ENCODE measurements at places on chromosomes 1 and 21. TPM values are rescaled to one million over a fixed set of nuclear protein-coding genes. Genes with fewer than 3 reads are reported as not detected.

DNASE2B gene
- 1.2 TPM for total RNA-seq

SPTA1 gene
- not detected for total RNA-seq

CTPS1 gene
- 14.1 TPM for total RNA-seq

CELF3 gene
- 2.7 TPM for total RNA-seq

TMIGD3 gene
- total RNA-seq = 0.42 TPM

TRABD2B gene
- total RNA-seq = 0.77 TPM

C4BPA gene
- total RNA-seq = 1.9 TPM

RGS1 gene
- 21.3 TPM for total RNA-seq

ZFYVE9 gene
- 18.9 TPM for total RNA-seq

ASPM gene
- total RNA-seq = 9.1 TPM

VSIG8 gene
- total RNA-seq = not detected

GRCh38 chr1:239913141-239913585 is 178.5 kb upstream of the FMN2 start:
- H3K27ac ChIP-seq = no peak overlapping the region
- no peak for DNase-seq
- no peaks in the 10 kb centered on the region for H3K27me3 ChIP-seq
- H3K36me3 ChIP-seq = no peaks in the 10 kb centered on the region
- no peaks in the 10 kb centered on the region for H3K4me1 ChIP-seq

GRCh38 chr1:117060441-117061317 is 553 bp downstream of the TTF2 start:
- peak overlapping the region; percentile 88 for H3K4me3 ChIP-seq
- H3K4me1 ChIP-seq = no peaks in the 10 kb centered on the region
- H3K27ac ChIP-seq = peak overlapping the region; percentile 66
- H3K36me3 ChIP-seq = no peaks in the 10 kb centered on the region
- peak; percentile 61 for DNase-seq

GRCh38 chr21:35428489-35428888 is 379.4 kb upstream of the RUNX1 start:
- no peak overlapping the region for H3K4me3 ChIP-seq
- no peak for DNase-seq
- no peaks in the 10 kb centered on the region for H3K27me3 ChIP-seq
- no peaks in the 10 kb centered on the region for H3K4me1 ChIP-seq
- H3K27ac ChIP-seq = no peak overlapping the region

GRCh38 chr1:172429331-172430127 is 9.0 kb downstream of the C1orf105 start:
- H3K27me3 ChIP-seq = no peaks in the 10 kb centered on the region
- no peaks in the 10 kb centered on the region for H3K4me1 ChIP-seq
- no peaks in the 10 kb centered on the region for H3K36me3 ChIP-seq
- DNase-seq = peak; percentile 53

- H3K36me3 ChIP-seq = no peaks in the 10 kb centered on the region
- no peak overlapping the region for H3K27ac ChIP-seq
- H3K4me3 ChIP-seq = no peak overlapping the region
- H3K27me3 ChIP-seq = no peaks in the 10 kb centered on the region
- DNase-seq = no peak
- no peaks in the 10 kb centered on the region for H3K4me1 ChIP-seq
Measured at GRCh38 chr1:111332190-111332589, 41.5 kb downstream of the CHIA start.

DNA sequence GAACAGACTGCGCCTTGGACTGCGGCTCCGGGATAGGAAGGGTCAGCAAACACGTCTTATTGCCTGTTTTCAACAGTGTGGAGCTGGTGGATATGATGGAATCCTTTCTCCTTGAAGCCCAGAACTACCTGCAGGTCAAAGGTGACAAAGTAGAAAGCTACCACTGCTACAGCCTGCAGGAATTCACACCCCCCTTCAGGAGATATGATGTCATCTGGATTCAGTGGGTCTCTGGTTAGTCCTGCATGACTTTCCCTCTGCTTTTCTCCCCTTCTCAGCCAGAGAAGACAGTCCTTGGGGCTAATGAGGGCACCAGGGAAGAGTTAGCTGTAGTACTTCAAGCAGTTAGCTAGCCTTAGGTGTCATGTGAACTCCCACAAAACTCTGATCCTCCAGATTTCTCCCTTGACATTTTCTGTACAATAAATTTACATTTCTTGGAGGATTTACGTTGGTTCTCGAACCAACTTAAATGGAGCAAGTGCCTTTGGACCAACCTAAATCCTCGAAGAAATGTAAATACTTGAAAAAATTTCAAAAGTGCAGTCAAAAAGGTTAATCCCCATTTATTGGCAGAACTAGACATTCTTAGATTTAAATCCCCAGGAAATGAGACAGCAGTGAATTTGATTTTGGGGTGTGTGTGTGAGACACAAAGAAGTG is 20.9 kb downstream of the NTMT2 start:
- no peak overlapping the region for H3K27ac ChIP-seq
- H3K27me3 ChIP-seq = no peaks in the 10 kb centered on the region
- H3K36me3 ChIP-seq = no peaks in the 10 kb centered on the region
- H3K4me3 ChIP-seq = no peak overlapping the region
- no peak for DNase-seq

DNA sequence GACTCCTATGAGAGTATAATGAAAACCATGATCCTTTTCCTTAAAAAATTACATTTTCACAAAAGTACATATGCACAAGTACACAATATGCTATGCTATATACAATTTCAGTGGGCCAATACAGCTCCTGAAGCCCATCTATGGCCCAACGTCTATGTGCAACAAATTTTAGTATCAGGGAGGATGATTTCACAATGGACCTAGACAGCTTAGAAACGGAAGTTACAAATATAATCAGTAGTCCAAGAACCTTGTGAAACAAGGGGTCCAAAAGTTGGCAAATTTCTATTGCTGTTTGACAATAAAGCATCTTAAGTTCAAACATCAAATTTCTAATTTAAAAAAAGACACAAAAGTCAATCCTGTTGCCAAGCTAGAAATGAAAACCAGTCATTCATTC is 87.0 kb downstream of the DPYD start:
- DNase-seq = no peak
- H3K27me3 ChIP-seq = no peaks in the 10 kb centered on the region
- H3K4me3 ChIP-seq = no peak overlapping the region
- H3K27ac ChIP-seq = no peak overlapping the region
- no peaks in the 10 kb centered on the region for H3K4me1 ChIP-seq

GRCh38 chr1:85815906-85816305 is 107.7 kb upstream of the ZNHIT6 start:
- H3K36me3 ChIP-seq = no peaks in the 10 kb centered on the region
- no peaks in the 10 kb centered on the region for H3K27me3 ChIP-seq
- H3K4me1 ChIP-seq = no peaks in the 10 kb centered on the region
- DNase-seq = no peak
- H3K27ac ChIP-seq = no peak overlapping the region
- no peak overlapping the region for H3K4me3 ChIP-seq

DNA sequence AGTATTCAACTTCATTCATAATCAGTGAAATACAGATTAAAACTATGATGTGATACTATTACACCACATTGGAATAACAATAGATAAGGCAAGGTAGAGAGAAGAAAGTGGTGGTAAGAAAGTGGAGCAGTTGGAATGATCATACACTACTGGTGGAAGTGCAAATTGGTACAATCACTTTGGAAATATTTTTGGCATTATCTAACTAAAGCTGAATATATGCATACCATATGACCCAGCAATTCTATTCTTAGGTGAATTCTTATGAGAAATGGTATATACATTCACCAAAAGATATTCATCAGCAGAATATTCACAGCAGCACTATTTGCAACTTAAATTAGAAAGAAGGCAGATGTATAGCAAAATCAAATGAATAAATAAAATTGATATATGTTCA is 21.4 kb upstream of the PTPRC start:
- no peaks in the 10 kb centered on the region for H3K4me1 ChIP-seq
- DNase-seq = no peak
- H3K27me3 ChIP-seq = no peaks in the 10 kb centered on the region
- no peaks in the 10 kb centered on the region for H3K36me3 ChIP-seq

- no peak overlapping the region for H3K27ac ChIP-seq
- no peak overlapping the region for H3K4me3 ChIP-seq
- no peaks in the 10 kb centered on the region for H3K4me1 ChIP-seq
Measured at GRCh38 chr1:233025157-233025556, 74.7 kb downstream of the NTPCR start.

GRCh38 chr21:27813750-27814149 is 846.9 kb upstream of the ADAMTS5 start:
- no peaks in the 10 kb centered on the region for H3K27me3 ChIP-seq
- DNase-seq = peak; percentile 22
- no peak overlapping the region for H3K4me3 ChIP-seq
- no peaks in the 10 kb centered on the region for H3K36me3 ChIP-seq

DNA sequence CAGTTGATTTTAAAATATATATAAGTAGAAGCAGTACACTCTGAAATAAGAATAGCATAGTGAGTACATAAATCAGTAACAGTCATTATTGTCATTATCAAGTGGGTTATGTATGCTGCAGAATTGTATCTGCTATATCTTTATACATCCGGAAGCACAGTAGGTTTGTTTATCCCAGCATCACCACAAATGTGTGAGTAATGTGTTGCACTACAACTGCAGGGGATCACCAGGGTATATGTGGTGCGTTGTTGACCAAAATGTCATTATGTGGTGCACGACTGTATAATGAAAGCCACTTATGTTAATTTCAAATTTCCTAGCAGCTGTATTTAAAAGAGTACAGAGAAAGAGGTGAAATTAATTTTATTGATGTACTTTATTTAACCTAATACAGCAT is 87.7 kb upstream of the GADD45A start:
- H3K4me1 ChIP-seq = no peaks in the 10 kb centered on the region
- no peak overlapping the region for H3K27ac ChIP-seq
- no peaks in the 10 kb centered on the region for H3K27me3 ChIP-seq

- no peaks in the 10 kb centered on the region for H3K36me3 ChIP-seq
- H3K27me3 ChIP-seq = no peaks in the 10 kb centered on the region
- no peak overlapping the region for H3K27ac ChIP-seq
Measured at GRCh38 chr1:209155546-209155945, 428.0 kb upstream of the CAMK1G start.

DNA sequence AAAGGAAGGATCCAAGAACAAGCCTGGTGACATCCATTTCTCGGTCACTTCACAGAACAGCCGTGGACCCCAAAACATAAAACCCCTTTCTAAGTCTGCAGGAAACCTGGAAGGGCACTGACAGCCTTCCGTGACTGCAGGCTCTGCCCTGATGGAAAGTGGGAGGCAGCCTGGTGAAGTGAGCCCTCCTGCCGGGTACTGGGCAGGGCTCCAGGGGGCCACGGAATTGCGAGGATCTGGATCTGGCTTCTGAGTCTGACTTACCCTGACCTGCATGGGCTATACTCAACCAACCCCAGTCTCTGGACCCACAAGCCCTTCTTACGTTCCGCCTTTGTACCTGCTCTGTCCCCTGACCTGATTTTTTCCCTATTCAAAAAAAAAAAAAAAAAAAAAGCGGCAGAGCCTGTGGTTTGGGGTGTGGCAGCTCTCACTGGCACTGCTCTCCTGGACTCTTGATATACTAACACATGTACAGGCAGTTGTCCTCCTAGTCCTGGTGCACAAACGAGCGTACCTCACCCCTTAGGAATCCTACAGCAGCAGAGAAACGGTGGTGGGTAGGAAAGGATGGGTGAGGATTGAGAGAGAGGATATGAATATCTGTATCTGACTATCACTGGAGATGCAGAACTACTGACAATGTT is 82.9 kb downstream of the BEND5 start:
- no peaks in the 10 kb centered on the region for H3K4me1 ChIP-seq
- H3K27me3 ChIP-seq = no peaks in the 10 kb centered on the region
- no peak overlapping the region for H3K27ac ChIP-seq
- no peak overlapping the region for H3K4me3 ChIP-seq
- no peaks in the 10 kb centered on the region for H3K36me3 ChIP-seq
- no peak for DNase-seq

DNA sequence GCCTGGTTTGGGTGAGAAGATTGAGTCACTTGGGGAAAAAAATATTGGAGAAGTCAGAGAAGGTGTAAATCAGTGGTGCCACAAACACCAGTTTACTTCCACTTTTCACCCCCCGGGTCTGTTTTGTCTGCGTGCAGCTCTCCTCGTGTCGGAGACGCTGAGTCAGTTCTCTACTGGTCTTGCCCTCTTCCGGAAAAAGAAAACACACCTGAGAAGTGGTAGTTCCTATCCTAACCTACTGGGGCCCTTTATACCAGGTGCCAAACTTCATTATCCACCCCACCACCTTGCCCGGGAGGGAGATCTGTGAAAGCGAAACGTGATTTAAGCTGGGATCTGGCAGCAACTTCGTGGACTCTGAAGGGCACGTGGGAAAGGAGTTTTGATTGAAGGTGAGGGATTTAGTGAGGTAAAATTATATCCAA is 855 bp upstream of the IVNS1ABP start:
- H3K36me3 ChIP-seq = no peaks in the 10 kb centered on the region
- no peaks in the 10 kb centered on the region for H3K27me3 ChIP-seq
- H3K4me3 ChIP-seq = peak overlapping the region; percentile 68
- H3K27ac ChIP-seq = peak overlapping the region; percentile 91
- H3K4me1 ChIP-seq = peaks cover 12% of the 10 kb centered on the region
- peak; percentile 50 for DNase-seq

- DNase-seq = no peak
- H3K4me1 ChIP-seq = no peaks in the 10 kb centered on the region
- no peaks in the 10 kb centered on the region for H3K36me3 ChIP-seq
- no peak overlapping the region for H3K4me3 ChIP-seq
- H3K27ac ChIP-seq = no peak overlapping the region
Measured at GRCh38 chr1:115218699-115219098, 119.3 kb downstream of the NGF start.

DNA sequence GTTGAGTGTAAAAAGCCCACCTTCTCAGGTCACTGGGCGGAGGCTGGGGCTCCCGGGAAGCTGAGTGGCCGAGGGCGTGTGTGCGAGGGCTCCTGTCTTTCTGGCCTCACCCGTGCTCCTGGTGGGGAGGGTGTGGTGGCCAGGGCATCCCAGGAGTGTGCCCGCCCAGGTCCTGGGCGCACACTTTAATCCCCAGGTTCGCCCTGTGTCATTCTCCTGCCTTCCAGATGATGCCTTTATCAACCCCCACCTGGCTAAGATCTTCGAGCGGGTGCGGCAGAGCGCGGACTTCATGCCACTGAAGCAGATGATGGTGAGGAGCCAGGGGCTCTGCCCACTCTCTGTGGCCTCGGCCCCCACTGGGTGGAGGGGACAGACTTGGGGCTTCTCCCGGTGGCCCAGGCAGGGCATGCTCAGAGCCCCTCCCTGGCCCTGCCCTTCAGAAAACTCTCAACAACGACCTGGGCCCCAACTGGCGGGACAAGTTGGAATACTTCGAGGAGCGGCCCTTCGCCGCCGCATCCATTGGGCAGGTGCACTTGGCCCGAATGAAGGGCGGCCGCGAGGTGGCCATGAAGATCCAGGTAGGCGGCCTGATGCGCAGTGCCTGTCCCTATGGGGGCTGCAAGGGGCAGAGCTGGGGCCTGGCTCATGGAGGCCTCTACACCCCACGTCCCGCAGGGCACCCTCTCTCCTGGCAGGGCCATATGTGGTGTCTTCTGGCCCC is 42.5 kb downstream of the COQ8A start:
- no peak for DNase-seq
- no peak overlapping the region for H3K4me3 ChIP-seq
- H3K27me3 ChIP-seq = no peaks in the 10 kb centered on the region
- H3K4me1 ChIP-seq = peaks cover 1% of the 10 kb centered on the region

- H3K27ac ChIP-seq = peak overlapping the region; percentile 88
- H3K36me3 ChIP-seq = no peaks in the 10 kb centered on the region
Measured at GRCh38 chr1:20250340-20250989, 40.2 kb upstream of the VWA5B1 start.

GRCh38 chr1:22662318-22662717 is 9.3 kb downstream of the C1QB start:
- H3K27ac ChIP-seq = no peak overlapping the region
- H3K4me3 ChIP-seq = no peak overlapping the region
- no peaks in the 10 kb centered on the region for H3K27me3 ChIP-seq
